NCI-H2081 treated with DMSO at 0.1 percent for 48 hours (cell line): ENCODE measurements at places on chromosomes 11 and 22.

- DNase-seq = no peak
Observed at GRCh38 chr11:46898396-46899095, 19.8 kb downstream of the LRP4 start.

DNA sequence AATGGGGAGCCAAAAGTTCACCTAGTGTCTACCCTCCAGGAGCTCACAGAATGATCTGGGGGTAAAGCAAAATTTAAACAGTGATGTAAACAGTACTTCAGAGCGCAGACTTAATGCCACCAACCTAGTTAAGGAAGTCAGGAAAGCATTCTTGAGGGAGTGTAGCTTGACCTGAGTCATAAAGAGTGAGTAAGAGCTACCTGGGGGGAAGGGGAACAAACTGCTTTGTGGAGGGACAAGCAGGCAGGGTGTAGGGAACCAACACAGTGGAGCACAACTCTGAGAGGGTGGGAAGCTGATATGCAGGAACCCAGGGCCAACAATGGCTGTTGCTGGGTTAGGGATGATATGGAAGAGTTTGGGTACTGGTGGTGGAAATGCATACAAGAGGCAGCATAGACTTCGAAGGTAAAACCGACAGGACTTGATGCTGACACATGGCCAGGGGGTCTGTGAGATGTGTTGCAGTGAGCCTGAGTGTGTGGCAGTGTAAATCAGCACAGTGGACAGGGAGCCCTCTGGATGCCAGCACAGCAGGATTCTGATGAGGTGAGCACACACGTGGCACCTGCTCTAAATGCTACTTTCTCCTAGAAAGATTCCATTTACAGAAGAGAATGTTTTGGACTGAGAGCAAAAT is 58.3 kb upstream of the CYP2D6 start:
- DNase-seq = no peak

- DNase-seq = no peak
Observed at GRCh38 chr11:44963136-44963535, 12.5 kb upstream of the TP53I11 start.

DNA sequence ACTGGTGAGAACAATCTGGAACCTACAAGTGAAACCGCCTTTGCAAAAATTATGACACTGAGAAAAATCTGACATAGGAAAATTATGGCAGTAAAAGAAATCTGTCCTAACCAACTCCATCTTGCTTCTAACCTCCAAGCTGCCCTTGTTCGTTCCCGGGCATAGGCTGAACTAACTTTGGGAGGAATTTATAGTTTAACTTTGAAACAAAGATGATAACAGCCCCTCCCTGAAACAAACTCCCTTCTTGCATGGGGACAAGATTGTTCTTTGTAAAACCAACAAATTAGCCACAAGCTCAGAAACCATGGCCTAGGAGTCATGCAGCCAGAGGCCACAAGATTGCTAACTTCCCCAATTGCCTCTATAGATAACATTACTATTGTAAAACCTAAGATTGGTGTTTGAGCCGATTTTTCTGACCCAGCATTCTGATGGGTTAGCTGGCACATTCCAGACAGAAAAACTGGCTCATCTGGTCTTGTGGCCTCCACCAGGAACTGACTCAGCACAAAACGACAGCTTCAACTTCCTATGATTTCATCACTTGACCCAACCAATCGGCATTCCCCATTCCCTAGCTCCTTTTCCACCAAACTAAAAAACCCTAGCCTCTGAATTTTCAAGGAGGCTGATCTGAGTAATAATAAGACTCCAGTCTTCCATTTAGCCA is 3.6 kb upstream of the CCDC81 start:
- DNase-seq = no peak

DNA sequence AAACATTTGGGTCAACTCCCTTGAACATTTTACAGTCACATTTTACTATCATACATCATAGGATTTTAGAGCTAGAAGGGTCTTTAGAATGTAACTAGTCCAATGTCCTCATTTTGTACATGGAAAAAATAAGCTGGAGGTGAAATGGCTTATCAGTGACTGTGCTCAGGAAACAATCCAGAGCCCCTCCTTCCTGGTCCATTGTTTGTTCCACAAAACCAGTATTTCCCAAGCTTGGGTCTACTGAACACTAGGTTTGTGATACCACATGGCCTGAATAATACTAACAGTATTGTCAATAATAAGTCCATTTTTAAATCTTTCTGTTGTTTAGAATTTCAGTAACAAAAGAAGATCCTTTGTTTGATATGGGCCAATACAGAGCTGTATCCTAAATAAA is 27.1 kb downstream of the PDGFD start:
- DNase-seq = no peak

DNA sequence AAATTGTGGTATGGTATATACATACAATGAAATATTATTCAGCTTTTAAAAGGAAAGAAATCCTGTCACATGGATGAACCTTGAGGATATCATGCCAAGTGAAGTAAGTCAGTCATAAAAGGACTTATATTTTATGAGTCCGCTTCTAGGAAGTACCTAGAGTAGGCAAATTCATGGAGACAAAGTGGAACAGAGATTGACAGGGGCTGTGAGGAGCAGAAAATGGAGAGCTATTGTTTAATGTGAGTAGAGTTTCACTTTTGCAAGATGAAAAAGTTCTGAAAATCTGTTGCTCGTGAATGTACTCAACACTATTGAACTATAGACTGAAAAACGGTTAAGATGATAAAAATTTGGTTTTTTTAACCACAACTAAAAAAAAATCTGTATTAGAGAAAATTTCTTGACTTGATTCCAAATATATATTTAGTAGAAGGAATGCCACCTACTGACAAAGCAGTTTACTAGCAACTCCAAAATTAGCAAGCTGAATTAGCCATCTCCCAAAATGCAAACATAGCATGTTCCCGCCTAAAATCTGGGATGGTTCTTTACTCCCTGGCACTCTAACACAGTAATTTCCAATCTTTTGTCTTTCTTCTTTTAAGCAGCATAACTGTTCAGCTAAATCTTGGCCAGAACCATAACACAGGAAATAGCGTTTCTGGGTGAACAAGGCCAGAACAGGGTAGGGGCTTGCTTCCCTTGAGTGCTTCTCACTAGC is 1.5 kb downstream of the UFD1 start:
- DNase-seq = no peak

DNA sequence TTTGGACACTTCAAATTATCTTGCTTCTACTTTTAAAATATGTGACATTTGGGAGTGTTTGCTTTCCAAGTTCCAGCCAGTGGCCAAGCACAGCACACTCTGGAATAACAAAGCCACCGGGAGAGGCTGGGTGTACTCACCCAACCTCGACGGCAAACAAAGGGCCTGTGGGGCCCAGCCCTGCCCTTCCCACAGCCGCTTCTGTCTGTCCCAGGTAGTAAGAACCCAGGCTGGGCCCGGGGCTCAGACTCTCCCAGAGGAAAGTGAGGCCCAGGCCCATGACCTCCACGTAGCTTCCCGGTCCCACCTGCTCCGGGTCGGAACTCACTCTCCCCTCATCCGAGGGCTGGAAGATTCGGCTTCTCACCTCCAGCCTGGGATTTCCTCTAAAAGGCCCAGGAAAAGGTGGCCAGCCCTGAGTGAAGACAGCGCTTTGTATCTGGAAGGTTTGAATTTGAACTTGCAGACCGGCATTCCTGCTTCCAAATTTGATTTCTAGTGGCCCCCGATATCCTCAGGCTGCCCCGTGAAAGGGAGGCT is 93.5 kb downstream of the CELSR1 start:
- DNase-seq = no peak

GRCh38 chr11:98979205-98979604 is 41.5 kb upstream of the CNTN5 start:
- peak; percentile 57 for DNase-seq

DNA sequence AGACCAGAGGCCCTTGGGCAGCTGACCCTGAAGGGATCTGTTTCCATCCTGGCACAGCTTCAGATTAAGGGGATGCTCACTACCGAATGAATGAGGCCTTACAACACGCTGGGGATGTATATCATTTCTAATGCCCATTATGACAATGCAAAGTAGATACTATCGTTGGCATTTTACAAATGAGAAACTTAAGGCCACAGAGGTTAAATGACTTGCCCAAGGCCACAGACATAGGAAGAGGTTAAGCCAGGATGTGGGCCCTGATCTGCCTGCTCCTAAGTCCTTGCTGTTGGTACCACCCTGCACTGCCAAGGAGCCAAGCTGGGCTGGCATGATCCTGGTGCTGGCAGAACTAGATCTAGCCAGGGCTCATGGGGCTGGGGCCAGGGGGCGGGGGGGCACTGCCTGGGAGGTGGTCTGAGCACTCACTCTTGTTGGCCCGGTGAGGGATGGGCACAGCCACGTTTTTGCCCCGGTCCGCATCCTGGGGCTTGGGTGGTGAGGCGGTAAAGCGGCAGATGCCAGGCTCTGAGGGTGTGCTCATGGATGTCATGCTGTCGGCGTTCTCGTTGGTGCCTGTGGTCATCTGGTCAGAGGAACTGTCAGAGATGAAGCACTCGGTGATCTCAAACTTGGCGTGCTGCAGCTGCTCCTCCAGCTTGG is 102.8 kb downstream of the CEP164 start:
- DNase-seq = no peak

DNA sequence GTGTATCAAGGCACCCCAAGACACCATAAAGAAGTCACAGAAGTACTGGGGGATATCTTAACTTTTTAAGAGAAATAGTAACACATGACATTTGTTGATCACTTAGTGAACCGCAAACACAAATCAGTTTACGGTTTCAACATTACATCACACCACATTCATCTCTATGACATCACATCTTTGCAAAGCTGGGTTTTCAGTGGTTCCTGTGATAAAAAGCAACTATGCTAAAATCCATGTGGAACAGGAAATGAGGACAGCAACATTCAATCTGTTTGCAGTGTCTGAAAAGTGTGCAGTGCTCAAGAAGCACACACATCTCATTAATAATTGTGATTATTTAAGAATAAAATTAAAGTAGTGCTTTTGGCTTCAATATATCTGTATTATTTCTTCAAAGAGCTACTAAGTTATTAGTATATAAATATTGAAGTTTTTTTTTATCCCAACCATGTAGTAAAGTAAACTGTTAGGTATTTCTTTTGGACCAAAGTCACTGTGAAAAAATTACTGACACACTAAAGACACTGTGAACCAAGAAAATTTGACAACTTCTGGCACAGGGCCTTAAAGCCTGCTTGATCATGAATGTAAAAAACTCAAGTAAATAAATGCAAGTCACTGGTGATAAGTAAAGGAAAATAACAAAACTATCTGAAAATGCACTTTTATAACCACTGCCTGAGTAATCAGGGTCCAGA is 156.0 kb upstream of the SOX6 start:
- DNase-seq = no peak

DNA sequence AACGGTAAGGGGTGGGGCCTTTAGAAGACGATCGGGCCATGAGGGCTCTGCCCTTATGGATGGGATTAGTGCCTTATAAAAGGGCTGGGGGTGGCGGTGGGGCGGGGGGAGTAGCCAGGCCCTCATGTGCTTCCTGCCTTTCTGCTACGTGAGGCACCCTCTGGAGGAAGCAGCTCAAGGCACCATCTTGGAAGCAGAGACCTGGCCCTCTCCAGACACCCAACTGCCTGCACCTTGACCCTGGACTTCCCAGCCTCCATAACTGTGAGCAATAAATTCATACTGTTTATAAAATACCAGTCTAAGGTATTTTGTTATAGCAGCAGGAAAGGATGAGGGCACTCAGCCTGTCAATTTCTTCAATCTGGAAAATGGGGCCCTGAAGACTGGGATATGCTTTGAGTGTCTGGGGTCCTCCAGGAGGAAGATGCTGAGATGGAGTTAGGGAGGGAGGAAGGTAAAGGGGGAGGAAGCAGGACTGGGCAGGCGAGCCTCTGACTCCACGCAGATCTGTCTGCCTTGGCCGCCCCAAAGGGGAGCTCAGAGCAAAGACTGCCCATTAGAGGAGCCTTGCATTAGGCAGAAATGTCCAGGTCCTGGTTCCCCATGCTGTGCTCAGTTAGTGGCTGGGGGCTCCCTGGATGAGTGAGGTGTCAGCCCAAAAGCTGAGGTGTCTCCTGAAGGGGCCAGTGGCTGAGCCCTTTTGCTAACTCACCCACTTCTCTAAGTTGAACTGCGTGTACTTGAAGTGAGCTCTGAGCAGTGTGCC is 5.3 kb downstream of the CABP2 start:
- DNase-seq = no peak

DNA sequence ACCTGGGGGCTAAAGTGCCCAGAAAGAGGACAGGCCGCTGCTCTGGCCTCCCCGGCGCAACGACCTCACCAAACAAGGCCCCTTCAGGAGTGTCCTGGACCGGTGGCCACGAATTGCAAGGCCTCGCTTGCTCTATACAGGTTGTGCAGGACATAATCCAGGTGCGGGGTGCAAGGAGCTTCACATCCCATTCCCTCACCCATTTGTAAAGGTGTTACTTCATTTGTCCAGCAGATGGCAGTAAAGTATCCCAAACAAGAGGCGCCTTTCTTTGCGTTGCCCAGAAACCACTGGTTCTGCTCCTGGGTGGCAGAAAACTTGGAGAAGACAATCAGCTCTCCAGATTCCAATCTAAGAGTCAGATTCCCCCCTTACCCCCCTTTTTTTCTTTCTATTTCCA is 35.9 kb upstream of the PRDM11 start:
- no peak for DNase-seq
